Left ventricle myocardium superior (tissue), 1 donor: ENCODE measurements at places on chromosomes 6 and 20. TPM values are rescaled to one million over a fixed set of nuclear protein-coding genes. Genes with fewer than 3 reads are reported as not detected.

DNA sequence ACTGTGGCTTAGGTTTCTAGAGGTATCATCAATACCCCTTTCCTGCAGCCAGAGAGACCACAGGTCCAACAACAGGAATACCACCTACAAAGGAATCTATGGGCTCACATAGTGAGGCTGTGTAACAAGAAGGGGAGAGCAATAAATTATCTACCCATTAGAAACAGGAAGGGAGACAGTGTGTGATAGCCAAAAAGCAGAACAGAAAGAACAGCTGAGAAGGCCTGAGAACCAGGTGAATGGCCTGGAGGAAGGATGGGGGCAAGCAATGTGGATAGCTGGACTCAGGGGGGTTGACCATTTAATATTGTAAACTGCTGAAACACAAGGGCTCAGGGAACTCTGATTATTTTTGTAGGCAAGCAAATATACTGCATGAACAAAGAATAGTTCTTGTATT lies 628.2 kb downstream of the COL12A1 start:
- no peak for DNase-seq

DNA sequence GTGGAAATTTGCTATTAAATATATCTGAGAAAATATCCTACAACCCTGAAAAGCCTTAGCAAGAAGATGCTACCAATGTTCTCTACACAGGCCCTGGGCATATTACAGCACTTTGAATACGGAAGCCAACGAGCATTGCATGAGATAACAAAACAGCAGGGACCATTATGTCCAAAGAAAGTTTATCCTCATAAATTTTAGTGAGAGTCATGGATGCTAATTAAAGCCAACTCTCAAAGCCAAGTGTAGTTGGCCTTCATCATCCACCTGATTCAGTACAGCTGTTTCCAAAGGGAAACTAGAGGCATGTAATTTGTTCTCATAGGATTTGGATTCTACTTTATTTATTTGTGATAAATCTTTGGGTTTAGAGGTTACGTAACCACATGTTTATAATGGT lies 564.8 kb downstream of the RFPL4B start:
- DNase-seq: no peak

- DNase-seq: no peak
Observed at GRCh38 chr6:360764-361373, 30.7 kb upstream of the IRF4 start.

- no peak for DNase-seq
Observed at GRCh38 chr6:41042226-41043055, at the start of gene TSPO2. Gene TSPO2 (plus strand): TSS chr6:41042467. CDS start chr6:41042986, 519 bp downstream.

DNA sequence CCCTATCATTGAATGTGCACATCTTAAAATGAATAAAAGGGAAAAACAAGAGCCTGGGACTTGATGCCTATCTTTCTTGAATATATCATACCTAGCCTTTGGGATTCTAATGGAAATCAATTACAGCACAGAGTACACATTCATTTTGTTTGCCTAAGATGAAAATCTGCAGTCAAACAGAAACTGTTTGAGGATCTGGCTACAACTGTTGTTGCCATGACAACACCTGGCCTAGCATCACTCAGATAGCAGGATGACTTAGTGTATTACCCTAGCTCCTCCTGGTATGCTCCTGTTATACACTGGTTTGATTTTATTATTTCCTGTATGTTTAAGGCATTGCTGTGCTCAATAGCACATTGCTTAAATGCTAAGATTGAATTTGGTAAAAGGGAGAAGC lies 71.5 kb upstream of the LAMP5 start:
- DNase-seq: no peak

KCNK17 gene
- total RNA-seq: not detected

RHAG gene
- total RNA-seq: 0.62 TPM

GRCh38 chr6:81307651-81308214 lies 444.7 kb downstream of the TENT5A start:
- DNase-seq: no peak

ZMYND8 gene
- 40.1 TPM for total RNA-seq

CFAP206 gene
- 0.25 TPM for total RNA-seq
